ENCODE measurements at places on chromosomes 2 and 18.

- ATAC-seq: no peak
Measured at GRCh38 chr2:136527560-136527959, 237.8 kb upstream of the THSD7B start.

GRCh38 chr2:106113361-106113966, 80.6 kb downstream of the UXS1 start:
- ATAC-seq: no peak

DNA sequence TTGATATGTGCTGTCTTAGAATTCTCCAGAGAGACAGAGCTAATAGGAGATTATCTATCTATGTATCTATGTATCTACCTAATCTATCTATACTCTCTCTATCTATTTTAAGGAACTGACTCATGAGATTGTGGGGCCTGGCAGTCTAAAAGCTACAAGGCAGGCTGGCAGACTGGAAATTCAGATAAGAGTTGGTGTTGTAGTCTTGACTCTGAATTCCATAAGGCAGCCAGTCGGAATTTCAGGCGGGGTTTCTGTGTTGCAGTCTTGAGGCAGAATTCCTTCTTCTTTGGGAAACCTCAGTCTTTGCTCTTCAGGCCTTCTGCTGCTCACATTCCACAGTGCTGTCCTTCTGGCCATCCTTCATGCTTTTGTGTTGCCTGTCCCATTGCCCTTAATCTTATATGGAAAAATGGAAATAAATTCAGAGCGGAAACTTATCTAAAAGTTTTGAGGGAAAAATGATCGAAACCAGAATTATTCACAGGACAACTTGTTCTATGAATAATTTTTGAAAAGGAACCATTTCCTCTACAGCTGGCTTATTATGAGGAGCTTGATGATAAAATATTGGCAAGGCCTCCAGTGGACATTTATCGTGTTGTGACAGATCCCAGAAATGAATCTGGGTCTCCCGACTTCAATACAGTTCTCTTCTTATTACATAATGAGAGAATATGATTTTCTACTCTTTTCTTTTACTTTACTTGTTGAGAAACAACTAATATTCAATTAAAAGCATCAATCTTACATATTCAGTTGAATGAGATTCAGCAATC, 10.8 kb downstream of the IL1RL1 start:
- ATAC-seq: no peak

GRCh38 chr2:54465143-54465542, 9.0 kb downstream of the SPTBN1 start:
- ATAC-seq: no peak

- ATAC-seq: peak; percentile 46
Measured at GRCh38 chr2:168355121-168355520, 101.0 kb upstream of the CERS6 start.

- no peak for ATAC-seq
Measured at GRCh38 chr18:48229552-48229981, 179.6 kb downstream of the ZBTB7C start.

DNA sequence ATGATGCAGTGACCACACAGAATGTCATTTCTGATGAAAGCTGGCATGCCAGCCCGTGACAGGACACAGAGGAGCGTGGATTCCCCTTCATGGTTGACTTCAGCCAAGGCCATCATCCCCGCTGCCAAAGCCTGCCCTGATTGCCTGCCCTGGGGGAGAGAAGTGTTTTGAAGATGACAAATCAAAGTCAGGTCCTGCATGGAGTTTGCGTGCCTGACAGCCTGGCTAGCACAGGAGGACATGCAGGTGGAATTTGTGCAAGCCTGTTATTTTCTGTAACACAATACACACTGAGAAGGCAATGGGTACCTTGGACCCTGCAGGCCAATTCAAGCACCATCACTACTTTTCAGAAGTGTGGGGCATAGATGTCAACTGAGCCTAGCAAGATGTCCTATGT, 5.4 kb upstream of the IL1R2 start:
- no peak for ATAC-seq

- peak; percentile 67 for ATAC-seq
Measured at GRCh38 chr2:233107831-233108300, 47.7 kb downstream of the INPP5D start.

DNA sequence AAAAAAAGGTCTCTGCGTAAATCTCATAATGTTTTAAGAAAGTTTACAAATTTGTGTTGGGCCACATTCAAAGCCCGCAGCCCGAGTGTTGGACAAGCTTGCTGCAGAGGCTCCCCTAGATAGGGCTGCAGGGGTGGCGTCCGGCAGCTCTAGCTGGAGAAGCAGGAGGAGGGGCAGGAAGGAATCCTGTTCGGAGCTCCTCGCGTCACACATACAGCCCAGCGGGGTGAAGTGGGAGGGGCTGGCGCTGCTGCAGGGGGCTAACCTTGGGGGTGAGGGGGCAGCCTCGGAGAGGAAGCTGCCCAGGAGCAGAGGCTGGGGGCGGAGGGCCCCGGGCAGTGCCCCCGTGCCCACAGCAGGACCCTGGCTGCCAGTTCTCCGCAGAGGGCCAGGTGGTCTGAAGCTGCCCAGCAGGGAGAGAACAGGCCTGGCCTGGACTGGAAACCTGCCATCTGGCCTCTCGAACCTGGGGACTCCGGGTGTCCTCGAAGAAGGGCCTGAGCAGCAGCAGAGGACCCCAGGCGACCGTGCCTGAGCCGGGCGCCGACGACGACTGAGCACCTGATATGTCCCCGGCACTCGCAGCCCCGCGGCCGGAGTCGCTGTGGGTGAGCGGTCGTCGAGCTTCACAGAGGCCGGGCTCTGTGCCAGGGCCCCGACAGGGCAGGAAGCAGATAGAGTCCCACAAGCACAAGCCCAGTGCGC, 2.6 kb upstream of the GPR35 start:
- no peak for ATAC-seq

- ATAC-seq: no peak
Measured at GRCh38 chr2:64987001-64987955, 1.9 kb upstream of the SLC1A4 start.

DNA sequence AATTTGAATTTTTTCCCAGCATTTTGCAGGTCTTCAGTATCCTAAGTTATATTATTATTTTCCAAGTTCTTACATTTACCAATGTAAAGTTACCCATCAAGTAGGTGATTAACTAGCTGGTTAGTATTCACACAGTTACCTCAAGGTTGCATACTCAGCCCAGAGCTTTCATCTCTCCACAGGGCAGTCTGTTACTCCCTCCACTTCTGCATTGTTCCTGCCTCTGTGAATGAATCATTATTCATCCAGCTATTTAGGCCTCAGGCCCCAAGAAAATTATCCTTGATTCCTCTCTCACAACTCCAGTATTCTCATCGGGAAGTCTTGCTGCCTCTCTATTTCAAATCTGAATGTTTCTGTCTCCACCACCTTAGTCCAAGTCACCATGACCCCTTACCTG, 92.2 kb downstream of the SMC6 start:
- no peak for ATAC-seq

DNA sequence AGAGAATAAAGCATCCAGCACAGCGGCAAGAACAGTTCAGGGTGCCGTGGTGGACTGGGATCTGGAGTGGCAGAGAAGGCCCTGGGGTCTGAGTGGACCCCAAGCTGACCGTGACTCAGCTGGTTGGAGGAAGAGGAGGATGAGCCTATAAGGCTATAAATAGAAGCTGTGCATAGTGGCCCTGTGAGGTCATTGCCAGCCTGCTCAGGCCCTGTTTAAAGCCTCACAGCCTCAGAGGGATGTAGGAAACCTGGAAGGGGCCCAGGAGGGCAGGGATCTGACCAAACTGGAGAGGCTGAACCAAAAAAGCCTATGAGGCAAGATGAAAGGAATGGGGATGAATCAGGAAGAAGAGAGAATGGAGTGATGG, 11.3 kb upstream of the DES start:
- no peak for ATAC-seq

- ATAC-seq: no peak
Measured at GRCh38 chr18:75984853-75985252, 510.2 kb downstream of the ZNF516 start.

DNA sequence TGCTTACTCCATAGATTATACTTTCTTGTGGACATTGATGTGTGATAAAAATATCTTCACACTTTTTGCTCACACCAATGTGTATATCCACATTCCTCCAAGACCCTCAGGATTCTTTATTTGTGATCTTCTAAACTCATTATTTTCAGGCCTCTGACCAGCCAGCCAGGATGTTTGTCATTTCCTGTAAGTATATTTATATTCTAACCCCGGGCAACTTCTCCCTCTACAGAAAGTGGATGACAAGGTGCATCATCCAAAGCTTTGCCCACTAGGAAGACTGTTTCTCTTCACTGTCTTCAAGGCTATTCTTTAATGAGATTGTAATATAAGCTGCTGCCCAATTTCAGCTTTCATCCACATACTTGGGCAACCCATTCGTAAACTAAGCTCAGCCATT, 3.6 kb upstream of the CWC22 start:
- no peak for ATAC-seq

DNA sequence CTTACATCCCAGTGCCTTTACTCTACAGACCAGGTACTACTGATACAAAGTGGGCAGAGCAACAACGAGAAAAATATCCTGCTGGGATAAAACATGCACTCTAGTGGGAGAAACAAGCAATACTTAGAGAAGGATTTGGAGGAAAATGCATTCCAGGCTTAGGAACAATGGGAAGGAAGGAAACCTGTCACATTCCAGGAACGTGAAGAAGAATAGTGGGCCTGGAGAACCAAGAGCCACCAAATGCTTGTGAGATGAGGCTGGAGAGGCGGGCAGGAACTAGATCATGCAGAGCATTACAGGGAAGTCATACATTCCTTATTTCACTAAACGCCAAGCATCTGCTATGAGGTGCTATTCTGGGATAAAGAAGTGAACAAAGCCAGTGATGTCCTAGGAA, 342.3 kb downstream of the DCC start:
- no peak for ATAC-seq

- ATAC-seq: no peak
Measured at GRCh38 chr2:8622199-8622911, 59.5 kb upstream of the ID2 start.

GRCh38 chr2:129862668-129863067, 116.8 kb upstream of the RAB6C start:
- no peak for ATAC-seq

GRCh38 chr2:161992531-161992930, 81.5 kb downstream of the DPP4 start:
- peak; percentile 82 for ATAC-seq

GRCh38 chr2:128786316-128786715, 467.6 kb upstream of the HS6ST1 start:
- no peak for ATAC-seq

GRCh38 chr2:182081602-182082260, 96.1 kb downstream of the PPP1R1C start:
- ATAC-seq: no peak

GRCh38 chr2:157899125-157899839, 23.2 kb upstream of the ACVR1 start:
- ATAC-seq: peak; percentile 80

GRCh38 chr2:19689646-19690168, 212.1 kb downstream of the TTC32 start:
- ATAC-seq: no peak

DNA sequence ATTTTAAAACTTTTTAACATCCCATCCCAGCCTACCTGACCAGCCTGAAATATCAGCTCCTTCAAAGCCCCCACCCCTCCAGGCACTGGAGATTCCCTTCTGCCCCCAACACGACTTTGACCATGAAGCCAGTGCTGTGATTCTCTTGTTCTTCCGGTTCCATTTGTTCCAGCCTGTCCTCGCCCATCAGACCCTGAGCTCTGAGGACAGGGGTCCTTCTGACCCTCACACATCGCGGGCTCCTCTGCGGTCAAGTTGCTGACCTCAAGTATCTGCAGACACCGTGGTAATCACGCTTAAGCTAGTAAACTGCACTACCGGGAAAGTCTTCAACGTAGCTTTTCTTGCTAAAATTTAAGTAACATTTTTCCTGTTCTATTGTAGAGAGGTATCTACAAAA, 282.2 kb upstream of the SALL3 start:
- no peak for ATAC-seq

- ATAC-seq: no peak
Measured at GRCh38 chr2:24471662-24472061, 19.4 kb upstream of the NCOA1 start.

DNA sequence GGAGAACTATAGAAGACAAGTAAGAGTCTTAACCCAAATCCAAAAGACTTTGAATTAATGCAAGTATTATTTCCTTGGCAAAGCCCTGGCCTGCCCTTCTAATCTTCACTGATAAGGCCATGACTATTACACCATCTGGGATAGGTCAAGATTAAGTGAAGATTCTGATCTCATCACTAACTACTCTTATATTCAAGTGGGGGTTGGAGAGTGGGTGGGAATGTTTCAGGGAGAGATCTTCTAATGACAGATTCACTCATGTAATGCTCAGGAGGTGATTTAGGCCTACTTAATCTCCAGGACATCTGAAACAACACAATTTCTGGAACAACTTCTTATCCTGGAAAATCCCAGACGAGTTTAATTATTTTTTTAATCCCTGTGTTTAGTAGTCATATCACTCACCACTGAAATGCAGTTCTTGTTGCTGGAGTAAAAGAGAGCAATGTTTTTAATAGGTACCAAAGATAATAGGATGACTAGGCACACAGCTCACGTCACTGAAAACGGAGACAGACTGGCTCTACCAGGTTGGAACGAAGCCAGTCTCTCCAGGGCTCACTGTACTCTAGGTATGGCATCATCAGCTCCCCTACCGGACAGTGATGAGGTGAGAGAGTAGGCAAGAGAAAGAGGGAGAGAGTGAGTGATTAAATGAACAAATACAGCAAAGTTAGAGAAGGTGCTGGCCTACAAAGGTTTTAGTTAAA, 133.1 kb downstream of the NCKAP5 start:
- ATAC-seq: no peak

DNA sequence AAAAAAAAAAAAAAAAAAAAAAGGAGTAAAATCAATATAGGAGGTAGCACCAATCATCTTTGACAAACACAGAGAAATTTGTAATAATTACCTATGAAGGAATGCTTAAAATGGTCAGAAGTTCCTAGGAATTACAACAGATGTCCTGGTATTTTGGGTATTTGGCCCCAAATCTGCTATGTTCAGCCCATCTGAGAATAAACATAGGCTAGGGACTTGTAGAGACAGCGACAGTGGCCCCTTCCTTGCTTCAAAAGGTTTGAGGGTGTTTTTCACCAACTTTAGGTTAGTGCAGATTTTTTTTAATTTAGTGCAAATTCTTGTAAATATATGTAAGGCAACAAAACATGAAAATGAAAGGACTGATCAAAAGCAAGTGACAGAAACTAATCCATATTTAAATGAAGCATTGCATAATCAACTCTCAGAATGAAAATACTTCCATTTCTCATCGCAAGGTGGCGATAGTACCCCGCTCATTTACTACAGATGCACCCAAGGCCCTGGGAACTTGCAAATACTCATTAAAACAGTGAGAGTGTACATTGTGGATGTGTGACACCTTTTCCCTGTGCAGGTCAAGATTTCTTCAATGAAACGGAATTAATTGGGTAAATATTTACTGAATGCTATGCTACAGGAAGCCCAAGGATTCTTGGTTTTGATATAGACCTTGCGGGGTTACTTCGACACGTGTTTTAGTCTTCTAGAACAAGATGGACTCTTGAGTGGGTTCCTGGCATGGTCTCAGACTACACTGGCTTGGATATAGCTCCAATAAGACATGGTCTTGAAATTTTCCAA, 44.6 kb downstream of the FAM124B start:
- ATAC-seq: peak; percentile 75

All from stimulated activated memory B cell treated with anti-CD40 and anti-IgM and Interleukin-4, amounts not matched to agents 10 μg/mL and 1 μg/mL and 100 μg/mL, for 72 hours (primary cell).